Tongue (tissue), 3 donors: ENCODE measurements at places on chromosomes 3 and 15.
A peak's percentile ranks its signal among the peaks of the same experiment; 100 is the strongest.

DNA sequence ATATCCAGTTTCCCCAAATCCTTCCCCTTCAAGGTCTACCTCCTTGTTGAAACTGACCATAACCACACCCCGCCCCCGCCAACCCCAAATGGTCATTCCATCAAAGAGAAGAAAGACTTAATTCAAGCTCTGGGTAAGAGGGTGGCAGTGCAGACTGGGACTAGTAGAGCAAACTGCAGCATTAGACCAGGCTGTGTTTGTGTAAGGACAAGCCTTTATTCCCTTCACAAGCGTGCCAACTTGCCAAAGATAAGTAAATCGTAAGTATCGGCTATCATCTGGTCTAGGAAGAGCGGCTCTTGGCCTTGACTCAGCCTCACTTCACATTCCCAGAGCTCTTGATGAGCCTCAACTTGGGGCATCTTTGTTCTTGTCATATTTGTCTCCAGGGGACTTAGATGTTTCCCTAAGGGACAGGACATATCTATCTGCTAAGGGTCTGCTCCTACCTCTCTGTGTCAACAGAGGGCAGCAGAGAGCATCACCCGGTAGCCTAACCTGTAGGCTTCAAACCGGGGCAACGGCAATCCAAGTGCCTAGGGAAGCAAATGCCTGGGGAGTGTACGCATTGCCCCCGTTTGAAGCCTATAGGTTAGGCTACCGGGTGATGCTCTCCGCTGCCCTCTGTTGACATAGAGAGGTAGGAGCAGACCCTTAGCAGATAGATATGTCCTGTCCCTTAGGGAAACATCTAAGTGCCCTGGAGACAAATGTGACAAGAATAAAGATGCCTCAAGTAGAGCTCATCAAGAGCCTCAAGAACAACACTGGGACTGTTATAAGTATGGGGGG lies 8.9 kb upstream of the MAP3K13 start:
- DNase-seq: peak; percentile 69

- no peak for DNase-seq
Measured at GRCh38 chr15:41734079-41734478, 40.2 kb upstream of the MAPKBP1 start.

- no peak for DNase-seq
Measured at GRCh38 chr3:7397097-7397496, 536.2 kb downstream of the GRM7 start.

DNA sequence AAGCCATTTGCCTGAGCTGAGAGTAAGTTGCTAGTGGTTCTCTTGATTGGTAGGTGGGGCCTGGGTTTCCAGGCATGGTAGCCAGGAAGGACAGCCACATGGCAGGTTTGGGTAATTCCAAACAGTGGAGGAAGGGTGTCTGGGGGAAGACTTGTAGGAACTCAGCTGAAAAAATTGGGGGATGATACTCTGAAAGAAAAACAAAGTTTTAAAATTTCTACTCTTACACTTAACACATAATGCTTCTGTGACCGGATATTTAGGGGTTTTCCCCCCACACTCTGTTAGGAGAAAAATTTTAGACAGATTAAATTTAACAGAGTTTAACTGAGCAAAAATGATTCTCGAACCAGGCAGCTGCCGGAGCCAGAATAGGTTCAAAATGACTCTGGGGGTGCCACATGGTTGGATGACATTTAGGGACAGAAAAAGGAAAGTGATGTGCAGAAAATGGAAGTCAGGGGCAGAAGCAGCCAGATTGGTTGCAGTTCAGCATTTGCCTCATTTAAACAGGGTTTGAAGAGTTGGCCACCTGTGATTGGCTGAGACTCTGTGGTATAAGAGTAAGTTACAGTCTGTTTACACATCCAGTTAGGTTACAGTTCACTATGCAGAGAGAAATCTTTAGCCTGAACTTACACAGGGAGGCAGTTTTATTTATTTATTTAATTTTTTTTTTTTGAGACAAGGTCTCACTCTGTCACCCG lies 8.1 kb downstream of the B2M start:
- no peak for DNase-seq

GRCh38 chr3:53464424-53464823 lies 30.0 kb upstream of the CACNA1D start:
- no peak for DNase-seq

DNA sequence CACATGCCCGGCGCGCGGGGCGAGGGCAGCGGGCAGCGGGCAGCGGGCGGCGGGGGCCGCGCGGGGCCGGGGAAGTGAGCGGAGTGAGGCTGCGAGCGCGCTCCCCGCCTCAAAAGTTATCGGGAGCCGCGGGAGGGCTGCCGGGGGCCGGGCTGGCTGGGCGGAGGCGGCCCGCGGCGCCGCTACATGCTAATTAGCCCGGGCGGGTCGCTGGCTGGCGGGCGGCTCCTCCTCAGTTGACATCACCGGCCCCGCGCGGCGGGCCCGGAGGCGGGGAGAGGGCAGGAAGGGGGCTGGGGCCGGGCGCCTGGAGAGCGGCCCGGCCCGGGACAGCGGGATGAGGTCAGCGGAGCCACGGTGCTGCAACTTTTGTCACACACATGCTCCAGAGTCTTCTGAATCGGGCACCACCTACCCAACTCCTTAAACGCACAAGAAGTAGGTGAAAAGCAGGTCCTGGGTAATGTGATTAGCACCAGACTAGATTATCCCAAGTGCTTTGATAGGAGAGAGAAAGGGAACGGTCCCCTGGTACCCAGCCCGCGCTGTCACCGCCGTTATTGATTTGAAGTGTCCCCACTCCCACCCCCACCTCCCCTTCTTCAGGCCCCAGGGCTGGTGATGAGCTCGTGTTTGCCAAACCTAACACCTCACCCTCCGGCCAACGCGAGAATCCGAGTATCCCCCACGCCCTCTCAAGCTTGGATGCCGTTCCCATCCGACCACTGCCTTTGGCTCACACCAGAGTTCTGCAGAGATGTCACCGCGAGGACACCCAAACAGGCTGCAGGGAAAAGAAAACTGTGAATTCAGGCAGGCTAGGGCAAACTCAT lies at the start of gene HEG1:
TSS of gene HEG1 (minus strand) at position 85 of the 833 bp plus-strand sequence. CDS start 107 bp downstream, outside the sequence.
- peak; percentile 90 for DNase-seq
